Skin of body (tissue), 3 donors: ENCODE measurements at places on chromosomes 16 and 17. TPM values are rescaled to one million over a fixed set of nuclear protein-coding genes. Genes with fewer than 3 reads are reported as not detected.

GRCh38 chr16:53549970-53550690 lies 47.1 kb upstream of the AKTIP start:
- DNase-seq, result peak; percentile 98

- peak; percentile 87 for DNase-seq
These were observed 55.1 kb upstream of the CCL2 start for GRCh38 chr17:34199932-34200534.

DNA sequence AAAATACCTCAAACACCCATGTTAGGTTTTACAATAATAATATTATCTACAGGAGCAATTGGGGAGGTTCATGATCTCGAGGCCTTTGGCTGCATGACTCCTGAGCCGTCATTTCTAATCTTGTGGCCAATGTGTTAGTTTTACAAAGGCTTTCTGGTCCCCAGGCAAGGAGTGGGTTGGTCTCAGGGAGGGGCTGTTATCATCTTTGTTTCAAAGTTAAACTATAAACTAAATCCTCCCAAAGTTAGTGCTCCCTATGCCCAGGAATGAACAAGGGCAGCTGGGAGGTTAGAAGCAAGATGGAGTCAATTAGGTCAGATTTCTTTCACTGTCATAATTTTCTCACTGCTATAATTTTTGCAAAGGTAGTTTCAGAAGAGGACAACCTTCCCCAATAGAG lies 9.1 kb upstream of the CCL5 start:
- DNase-seq, result no peak

DNA sequence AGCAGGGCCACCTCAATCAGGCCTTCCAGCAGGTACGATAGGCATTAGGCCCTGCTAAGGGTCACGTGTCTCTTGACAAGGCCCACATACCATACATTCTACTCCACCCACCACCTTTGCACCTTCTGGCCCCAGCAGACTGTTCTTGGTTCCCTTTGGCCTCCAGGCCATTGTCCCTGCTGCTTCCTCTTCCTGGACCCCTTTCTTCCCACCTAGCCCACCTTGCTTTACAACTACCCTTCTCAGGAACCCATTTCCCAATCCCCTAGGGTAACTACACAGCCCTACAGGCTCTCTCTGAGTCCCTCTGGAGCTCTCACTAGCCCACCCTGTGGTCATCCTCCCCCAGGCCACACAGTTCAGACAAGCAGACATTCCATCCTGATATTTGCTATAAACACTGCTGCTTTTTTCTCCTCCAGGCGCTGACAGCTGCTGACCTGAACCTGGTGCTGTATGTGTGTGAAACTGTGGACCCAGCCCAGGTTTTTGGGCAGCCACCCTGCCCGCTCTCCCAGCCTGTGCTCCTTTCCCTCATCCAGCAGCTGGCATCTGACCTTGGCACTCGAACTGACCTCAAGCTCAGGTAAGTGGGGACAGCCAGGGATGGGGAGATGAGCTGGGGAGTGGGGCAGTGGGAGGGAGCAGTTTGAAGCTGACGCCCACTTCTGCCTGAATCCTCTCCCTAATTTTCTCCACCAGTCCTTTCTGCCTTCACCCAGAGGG lies 1.4 kb upstream of the NRN1L start:
- no peak for DNase-seq

SLC5A10 gene
- 0.20 TPM for total RNA-seq
